ENCODE measurements at places on chromosomes 3 and 15. TPM values are rescaled to one million over a fixed set of nuclear protein-coding genes. Genes with fewer than 3 reads are reported as not detected.

Gene CHRNA3
- not detected for total RNA-seq

Gene TJP1
- total RNA-seq = 66.9 TPM

Gene LRRC28
- 14.8 TPM for total RNA-seq

Gene ARHGEF26
- 0.13 TPM for total RNA-seq

Gene THOC7
- total RNA-seq = 51.1 TPM

Gene KCNAB1
- 0.40 TPM for total RNA-seq

Gene GOLGA6L10
- 0.92 TPM for total RNA-seq

Gene PLA2G4D
- total RNA-seq = not detected

- no peak for DNase-seq
Measured at GRCh38 chr15:68592544-68592943, 13.8 kb downstream of the CORO2B start.

DNA sequence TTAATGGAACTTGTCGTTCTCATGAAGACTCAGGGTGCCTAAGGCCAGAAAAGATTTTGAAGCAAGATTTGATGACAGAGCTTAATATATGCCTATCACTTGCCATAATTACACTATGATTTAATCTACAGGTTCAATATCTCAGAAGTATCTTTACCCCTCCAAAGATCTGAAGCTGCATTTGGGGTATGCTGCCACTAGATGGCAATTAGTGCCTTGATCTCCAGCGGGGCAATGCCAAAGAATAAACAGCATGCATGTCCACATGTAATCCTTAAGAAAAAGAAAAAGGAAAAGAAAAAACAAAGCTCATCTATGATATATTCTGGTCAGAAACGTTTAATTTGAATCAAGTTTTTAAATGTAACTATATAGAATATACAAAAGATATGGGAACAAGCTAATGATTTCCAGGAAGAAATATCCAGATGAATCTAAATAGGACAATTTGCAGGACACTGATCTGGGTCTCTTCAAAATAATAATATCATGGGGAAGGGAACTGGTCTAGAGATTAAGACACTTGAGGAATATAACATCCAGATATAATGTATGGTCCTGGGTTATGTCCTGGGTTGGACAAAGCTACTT, 55.0 kb upstream of the SOX14 start:
- no peak for DNase-seq

GRCh38 chr15:30794388-30794787, 109.3 kb upstream of the FAN1 start:
- DNase-seq = no peak

DNA sequence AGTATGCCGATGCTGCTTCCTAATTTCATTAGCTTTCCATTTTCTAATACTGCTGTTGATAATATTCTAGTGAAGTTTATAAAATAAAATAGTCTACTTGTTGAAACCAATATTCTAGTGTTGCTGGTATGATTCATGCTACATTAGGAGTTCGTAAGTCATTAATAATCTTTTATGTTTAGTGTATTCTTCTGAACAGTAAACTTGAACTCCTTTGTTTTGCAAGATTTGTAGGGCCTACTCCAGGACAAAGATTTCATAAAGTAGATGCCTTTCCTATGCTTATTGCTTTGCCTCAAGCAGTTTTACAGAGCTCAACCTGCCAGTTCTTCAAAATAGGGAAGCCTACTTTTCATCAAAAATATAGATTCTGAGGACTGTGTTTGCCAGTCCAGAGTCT, 111.5 kb downstream of the RSRC1 start:
- no peak for DNase-seq

- no peak for DNase-seq
Measured at GRCh38 chr3:54511766-54512365, 389.5 kb downstream of the CACNA2D3 start.

DNA sequence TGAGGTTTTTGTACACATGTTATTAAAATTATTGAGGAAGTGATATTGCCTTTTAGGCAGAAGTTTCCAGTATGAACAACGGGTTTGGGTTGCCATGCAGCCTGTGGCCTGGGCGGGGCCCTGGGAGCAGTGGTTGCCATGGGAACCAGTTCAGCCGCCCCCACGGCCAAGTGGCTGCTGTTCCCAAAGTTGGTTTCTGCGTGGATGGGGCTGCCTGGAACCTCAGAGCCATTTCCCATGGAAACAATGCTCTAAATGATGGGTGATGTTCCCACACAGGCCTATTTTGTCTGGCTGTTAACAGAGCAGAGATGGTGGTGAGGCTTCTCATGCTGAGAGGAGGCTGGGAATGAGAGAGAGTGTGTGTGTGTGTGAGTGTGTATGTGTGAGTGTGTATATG, 19.5 kb downstream of the MRAS start:
- no peak for DNase-seq

- no peak for DNase-seq
Measured at GRCh38 chr3:107822308-107822707, 268.5 kb downstream of the CD47 start.

- DNase-seq = no peak
Measured at GRCh38 chr3:64859625-64860535, 172.1 kb upstream of the ADAMTS9 start.

DNA sequence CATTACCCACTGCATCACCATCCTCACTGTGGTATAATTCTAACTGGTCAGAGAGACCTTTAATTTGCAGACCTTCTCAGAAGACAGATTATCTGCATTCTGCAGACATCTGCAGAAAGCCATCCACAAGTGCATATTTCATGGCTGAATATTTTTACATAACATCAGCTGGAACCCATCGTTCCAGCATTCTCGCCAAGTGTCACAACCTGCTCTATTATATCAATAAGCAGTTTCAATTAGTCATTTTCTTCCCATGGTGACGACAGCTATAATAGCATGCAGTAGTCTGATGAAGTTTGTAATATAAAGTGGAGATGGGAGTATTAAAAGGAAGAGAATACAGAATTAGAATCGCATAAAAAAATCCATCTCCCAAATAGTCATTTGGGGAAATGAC, 334.7 kb downstream of the FHIT start:
- DNase-seq = no peak

DNA sequence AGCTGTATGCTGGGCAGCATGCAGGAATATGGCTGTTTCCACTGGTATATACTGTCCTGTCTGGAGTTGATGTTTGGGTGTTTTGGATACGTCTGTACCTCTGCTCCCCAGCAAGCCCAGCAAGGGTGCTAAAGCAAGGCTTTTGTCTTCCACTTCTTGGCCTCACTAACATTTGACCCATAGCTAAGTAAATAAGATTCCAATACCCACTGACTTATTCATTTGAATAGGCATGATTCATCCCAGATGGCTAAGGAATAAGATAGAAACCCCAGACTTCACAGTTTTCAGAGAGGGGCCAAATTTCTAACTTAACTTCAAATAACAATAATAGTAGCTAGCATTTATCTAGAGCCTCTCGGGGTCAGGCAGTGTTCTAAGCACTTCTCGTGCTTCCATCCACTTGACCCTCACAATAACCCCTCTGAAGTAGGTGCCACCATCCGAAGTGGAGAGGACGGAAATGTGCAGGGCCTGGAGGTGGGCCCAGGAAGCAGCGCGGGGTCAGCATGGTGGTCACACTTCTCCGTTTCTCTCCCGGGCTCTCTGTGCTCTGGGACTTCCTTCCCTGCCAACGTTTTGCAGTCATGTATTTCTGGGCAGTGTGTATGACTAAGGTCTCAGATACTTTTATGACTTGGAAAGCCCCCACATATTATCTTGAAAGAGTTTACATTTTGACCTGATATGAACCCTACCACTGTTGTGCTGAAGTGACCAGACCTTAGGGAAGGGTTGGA, 39.3 kb downstream of the LRRK1 start:
- no peak for DNase-seq

DNA sequence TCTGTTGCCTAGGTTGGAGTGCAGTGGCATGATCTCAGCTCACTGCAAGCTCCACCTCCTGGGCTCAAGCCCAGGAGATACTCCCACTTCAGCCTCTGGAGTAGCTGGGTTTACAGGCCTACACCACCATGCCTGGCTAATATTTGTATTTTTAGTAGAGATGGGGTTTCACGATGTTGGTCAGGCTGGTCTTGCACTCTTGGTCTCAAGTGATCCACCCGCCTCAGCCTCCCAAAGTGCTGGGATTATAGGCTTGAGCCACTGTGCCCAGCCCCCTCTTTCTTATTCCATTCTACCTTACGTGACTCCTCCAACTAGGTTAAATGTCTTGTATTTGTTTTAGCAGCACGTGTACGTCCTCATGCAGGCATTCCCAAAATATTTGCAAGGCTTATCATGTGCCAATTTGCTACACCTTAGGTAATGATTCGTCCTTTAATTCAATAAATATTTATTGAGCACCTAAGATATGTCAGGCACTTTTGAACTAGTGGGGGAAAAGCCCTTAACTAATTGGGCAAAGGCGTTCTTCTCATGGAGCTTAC, 14.9 kb upstream of the MAGI1 start:
- no peak for DNase-seq

- no peak for DNase-seq
Measured at GRCh38 chr3:64163019-64163754, 62.1 kb downstream of the PRICKLE2 start.

GRCh38 chr15:99424978-99425656, 140.7 kb upstream of the MEF2A start:
- peak; percentile 85 for DNase-seq

- no peak for DNase-seq
Measured at GRCh38 chr15:40911693-40912092, 17.4 kb downstream of the VPS18 start.

- no peak for DNase-seq
Measured at GRCh38 chr3:22377421-22377820, 626.4 kb upstream of the ZNF385D start.

GRCh38 chr3:178201714-178202113, 334.5 kb upstream of the KCNMB2 start:
- no peak for DNase-seq

Measured in pulmonary artery endothelial cell (primary cell).